ENCODE measurements at places on chromosomes 7 and 10.
A peak's percentile ranks its signal among the peaks of the same experiment; 100 is the strongest.

- no peak for DNase-seq
Observed at GRCh38 chr10:102405632-102406031, 10.1 kb downstream of the NFKB2 start.

DNA sequence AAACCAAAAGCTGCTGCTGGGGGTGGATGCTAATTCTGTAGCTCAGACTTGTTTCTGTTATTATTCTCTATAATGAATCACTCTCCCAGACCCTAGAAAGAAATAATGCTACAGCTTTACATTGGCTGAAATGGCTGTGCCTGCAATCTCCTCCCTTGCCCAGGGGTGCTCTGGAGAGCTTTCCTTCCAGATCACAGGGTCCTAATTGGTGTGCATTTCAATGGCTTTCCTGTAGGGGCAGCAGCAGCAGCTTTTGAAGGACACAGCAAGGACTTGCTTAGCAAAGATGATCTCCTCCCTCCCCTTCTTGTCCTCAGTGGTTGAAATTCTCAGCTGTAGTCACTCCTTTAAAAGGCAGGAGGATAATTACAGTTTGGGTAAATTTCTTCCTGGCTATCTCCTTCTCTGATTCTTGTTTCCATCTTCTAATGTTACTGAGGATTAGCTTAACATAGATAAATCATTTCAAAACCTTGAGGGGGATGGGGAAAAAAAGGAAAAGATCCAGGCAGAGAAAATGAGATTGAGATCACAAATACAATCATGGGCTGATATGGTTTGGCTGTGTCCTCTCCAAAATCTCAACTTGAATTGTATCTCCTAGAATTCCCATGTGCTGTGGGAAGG lies 120.2 kb upstream of the CTTNBP2 start:
- peak; percentile 96 for DNase-seq

- DNase-seq: no peak
Observed at GRCh38 chr7:135489791-135490190, 20.1 kb downstream of the CNOT4 start.

GRCh38 chr10:113518415-113518814 lies 34.4 kb upstream of the HABP2 start:
- DNase-seq: no peak

DNA sequence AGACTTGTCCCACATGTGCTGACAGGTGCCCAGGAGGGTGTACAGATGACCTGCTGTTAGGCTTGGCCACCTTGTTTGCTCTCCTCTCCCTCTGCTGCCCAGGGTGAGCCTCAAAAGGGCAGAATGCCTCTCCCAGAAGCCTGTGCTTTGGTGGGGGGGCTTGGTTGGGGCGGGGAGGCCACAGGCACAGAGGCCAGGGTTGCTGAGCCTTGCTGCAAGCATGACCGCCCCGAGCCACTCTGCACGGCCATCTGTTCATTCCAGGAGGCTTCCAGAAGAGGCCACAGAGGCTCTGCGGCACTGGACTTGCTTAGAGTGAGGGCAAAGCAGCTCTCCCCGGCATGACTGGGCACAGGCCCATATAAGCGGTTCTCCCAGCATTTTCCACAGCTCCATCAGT lies 190.8 kb downstream of the GLRX3 start:
- no peak for DNase-seq

DNA sequence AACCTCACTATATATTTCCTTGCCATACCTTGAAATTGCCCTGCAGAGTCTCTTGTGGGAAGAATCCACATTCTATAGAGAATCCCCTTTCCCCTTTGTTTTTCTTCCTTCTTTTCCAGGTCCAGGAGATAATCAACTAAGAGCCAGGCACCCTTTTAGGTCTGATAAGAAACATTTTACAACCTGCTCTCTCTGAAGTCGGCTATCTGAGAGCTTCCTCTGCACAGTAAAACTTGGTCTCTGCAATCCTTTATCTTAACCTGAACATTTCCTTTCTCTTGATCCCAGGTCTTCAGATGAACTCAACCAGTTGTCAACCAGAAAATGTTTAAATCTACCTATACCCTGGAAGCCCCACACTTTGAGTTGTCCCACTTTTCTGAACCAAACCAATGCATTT lies 19.5 kb upstream of the PTER start:
- no peak for DNase-seq

DNA sequence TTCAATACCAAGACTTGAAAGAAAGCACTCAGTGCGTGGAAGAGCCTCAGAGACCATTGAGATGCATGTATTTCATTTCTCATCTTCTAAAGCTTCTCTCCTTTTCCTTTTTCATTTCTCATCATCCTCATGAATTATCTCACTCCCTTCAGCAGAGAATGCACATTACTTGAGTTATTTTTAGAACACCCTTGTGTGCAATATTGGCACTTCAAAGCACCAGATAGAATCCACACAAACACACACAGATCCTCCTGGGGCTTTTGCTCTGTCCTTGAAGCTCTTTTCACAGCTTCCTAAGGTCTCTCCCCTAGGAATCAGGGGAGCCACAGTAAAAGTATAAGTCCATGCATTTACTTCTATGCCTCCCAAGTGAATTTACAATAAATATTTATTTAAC lies 18.3 kb downstream of the DGKI start:
- no peak for DNase-seq

GRCh38 chr10:71887743-71888142 lies 36.7 kb upstream of the PSAP start:
- no peak for DNase-seq

GRCh38 chr7:155483868-155484325 lies 26.0 kb downstream of the EN2 start:
- no peak for DNase-seq

DNA sequence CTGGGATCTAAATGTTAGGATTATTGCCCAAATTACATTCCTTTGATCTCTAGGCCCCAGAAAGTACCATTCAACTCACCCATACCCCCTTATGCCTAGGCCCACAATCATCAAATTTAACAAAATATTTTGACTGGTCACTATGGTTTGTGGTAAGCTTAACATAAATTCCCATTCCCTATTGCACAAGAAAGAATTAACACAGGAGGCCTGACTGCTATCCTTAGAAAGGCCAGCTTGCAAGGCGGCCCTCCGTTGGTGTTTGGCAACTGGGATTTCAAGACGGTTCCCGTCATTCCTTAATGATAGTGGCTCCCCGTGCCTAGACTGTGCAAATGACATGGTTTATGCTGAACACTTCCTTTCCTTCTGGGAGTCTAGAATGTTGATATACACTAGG lies 29.6 kb downstream of the ARHGAP21 start:
- DNase-seq: no peak

DNA sequence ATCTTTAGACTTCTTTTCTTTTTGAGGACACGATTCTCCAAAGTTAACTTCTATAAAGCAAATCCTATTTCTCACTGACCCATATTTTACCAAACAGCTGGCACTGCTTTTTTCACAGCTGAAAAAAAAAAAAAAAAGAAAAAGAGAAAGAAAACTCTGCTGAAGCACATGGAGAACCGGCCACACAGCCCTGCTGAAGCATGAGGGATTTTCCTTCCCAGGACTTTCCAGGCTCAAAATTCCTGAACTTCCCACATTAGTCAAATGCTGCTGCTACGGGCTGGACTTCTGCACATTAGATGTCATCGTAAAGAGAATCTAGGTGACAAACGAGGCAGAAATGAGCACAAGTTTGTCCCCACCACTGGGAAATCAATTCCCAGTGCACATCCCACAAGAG lies 25.2 kb downstream of the HIPK2 start:
- DNase-seq: no peak

DNA sequence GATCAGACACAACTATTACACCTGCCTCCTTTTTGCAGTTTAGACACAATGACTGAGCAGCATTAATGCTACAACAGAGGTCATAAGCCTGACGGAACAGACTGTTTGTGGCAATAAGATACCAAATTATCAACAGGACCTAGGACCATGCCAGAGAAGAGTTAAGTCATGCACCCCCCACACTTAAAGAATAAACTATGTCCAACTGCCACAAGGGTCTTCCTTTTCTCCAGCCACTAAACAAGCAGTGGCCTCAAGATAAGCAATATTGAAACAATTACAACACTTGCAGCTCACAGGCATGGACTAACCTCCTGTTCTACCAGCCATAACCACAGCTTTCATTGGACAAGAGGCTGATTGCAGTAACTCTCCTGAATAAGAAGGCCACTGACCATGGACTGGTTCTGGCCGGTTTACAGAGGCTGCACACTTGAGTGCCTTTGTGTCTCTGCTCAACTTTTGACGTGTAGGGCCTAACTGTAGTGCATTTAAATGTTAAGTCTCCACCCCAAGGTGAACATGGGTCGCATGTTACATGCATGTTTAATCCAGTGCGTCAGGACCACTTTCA lies 104.4 kb downstream of the STRA8 start:
- DNase-seq: no peak
